ENCODE measurements at places on chromosomes 4 and X. TPM values are rescaled to one million over a fixed set of nuclear protein-coding genes. Genes with fewer than 3 reads are reported as not detected.

DNA sequence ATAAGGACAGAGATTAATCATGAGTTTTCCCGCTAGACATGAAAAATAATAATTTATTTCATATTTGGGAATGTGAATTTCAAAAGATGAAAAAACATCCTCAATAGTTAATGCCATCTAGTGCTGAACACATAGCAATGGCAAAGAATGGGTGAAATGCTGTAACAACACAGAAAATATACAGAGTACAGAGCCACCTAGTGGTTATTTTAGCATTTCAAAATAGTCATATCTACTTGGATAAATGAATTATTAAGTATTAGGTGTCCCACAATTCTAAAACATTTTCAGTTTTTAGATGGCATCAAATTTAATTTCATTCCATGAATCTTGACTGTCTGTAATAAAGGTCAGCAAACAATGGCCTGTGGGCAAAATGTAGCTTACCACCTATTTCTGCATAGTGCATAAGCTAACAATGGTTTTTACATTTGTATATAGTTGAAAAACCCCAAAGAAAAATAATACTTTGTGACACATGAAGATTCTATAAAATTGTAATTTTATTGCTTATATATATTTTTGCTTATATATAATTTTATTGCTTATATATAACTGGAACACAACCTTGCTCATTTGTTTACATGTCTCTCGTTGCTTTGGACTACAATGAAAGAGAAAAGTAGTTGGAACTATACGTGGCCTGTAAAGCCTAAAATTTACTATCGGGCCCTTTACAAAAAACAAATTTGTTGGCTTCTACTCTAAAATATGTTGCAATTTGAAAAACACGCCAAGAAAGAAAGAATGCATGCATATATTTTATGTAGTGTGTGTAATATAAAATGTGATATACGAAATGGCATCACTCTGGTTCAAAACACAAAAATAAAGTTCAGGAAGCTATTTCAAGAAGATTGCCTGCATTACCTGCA is 99.1 kb upstream of the FAM47C start:
- H3K4me3 ChIP-seq, result no peak overlapping the region
- no peak for DNase-seq
- peaks cover 5% of the 10 kb centered on the region for H3K36me3 ChIP-seq
- no peaks in the 10 kb centered on the region for H3K27me3 ChIP-seq
- H3K27ac ChIP-seq, result no peak overlapping the region

- H3K27me3 ChIP-seq, result no peaks in the 10 kb centered on the region
- no peak overlapping the region for H3K4me3 ChIP-seq
- no peak overlapping the region for H3K27ac ChIP-seq
- no peak for DNase-seq
- peaks cover 7% of the 10 kb centered on the region for H3K4me1 ChIP-seq
These were observed 30.8 kb downstream of the RTL5 start for GRCh38 chrX:72100824-72101351.

GABRQ gene
- 0.84 TPM for total RNA-seq

CFAP99 gene
- total RNA-seq, result not detected

GRCh38 chr4:103934178-103934789 is 214.5 kb upstream of the TACR3 start:
- H3K4me1 ChIP-seq, result peaks cover 8% of the 10 kb centered on the region
- peak; percentile 45 for DNase-seq
- H3K36me3 ChIP-seq, result no peaks in the 10 kb centered on the region
- H3K27me3 ChIP-seq, result no peaks in the 10 kb centered on the region

DNA sequence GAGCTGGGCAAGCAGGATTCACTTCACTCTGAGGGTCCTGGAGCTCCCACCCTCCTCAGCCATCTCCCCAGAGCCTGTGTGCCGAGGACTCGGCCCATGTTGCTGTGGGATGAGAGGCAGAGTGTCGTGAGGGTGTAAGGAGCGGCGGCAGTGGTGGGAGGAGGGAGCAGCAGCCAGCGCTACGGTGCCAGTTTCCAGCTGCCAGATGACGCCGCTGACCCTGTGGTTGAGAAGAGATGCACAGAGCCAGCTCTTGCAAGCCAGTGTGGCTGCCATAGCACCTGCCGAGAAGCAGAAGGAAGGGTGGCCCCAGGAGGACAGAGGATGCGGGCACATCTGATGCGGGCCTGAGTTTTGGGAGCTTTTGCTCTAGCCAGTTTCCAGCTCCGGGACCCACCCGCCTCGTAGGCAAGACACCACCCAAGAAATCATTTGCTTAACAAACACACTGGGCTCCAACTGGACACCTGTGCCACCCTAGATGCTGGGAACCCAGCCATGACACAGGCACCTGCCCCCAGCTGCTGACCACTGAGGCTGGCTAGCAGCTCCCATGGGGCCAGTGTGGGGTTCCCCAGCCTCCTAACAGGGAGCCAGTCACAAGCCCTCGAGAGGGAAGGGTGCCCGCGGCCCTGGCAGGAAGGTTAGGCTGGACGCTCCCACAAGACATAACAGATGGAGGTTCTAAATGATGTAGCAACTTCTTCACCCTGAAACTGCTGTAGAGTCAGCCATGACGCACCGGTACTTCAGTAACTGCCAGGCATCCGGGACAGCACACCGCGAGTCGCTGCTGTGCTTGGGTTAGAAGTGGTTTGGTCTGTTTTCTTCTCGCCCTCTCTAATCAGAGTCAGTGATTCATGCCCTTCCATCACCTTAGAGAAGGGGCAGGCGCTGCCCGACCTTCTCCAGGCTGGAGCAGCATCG is 8.9 kb downstream of the MSANTD1 start:
- H3K4me1 ChIP-seq, result no peaks in the 10 kb centered on the region
- no peak overlapping the region for H3K27ac ChIP-seq
- no peaks in the 10 kb centered on the region for H3K36me3 ChIP-seq

FDCSP gene
- total RNA-seq, result not detected

DNA sequence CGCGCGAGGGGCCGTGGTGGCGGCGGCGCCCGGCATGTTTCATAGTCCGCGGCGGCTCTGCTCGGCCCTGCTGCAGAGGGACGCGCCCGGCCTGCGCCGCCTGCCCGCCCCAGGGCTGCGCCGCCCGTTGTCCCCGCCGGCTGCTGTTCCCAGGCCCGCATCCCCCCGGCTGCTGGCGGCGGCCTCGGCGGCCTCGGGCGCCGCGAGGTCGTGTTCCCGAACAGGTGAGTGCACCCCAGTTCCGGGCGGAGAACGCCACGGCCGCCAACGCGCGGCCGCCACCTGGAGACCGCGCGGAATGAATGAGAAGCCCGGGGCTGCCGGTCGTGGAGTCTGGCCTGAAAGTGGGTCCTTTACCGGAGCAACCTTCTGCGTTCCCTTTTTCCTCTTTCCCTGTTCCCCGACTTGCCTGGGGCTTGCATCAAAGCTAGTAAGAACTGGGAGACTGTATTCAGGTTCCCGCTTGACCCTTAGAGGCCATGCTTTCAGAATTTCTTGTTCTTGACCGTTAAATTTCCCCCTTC is 429 bp downstream of the NOCT start:
- no peaks in the 10 kb centered on the region for H3K27me3 ChIP-seq
- DNase-seq, result no peak
- H3K36me3 ChIP-seq, result no peaks in the 10 kb centered on the region
- peak overlapping the region; percentile 98 for H3K4me3 ChIP-seq
- H3K4me1 ChIP-seq, result peaks cover 53% of the 10 kb centered on the region

DNA sequence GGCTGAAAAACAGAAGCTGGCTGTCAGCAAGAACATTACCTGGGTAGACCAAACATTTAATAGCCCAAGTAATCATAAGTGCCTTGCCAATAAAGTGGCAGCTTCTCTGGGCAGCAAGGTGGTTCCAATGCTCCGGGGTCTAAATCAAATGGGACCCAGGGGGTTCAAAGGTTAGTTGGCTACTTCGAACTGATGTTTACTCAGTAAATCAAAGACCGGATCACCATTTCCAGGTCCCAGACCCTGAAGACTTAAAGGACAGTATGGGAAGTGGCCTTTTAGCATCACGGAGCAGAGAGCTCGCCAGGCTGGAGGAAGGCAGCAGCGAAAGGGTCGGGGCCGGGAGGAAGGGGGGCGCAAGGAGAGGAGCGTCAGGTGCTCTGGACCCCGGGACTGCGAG is 1.0 kb downstream of the SH3KBP1 start:
- no peaks in the 10 kb centered on the region for H3K36me3 ChIP-seq
- H3K4me3 ChIP-seq, result peak overlapping the region; percentile 86
- peaks cover 9% of the 10 kb centered on the region for H3K4me1 ChIP-seq
- H3K27me3 ChIP-seq, result peaks cover 5% of the 10 kb centered on the region

CENPVL2 gene
- total RNA-seq, result 1.6 TPM

- no peak for DNase-seq
- H3K27ac ChIP-seq, result no peak overlapping the region
- no peaks in the 10 kb centered on the region for H3K27me3 ChIP-seq
- no peaks in the 10 kb centered on the region for H3K4me1 ChIP-seq
- H3K4me3 ChIP-seq, result no peak overlapping the region
These were observed 112.3 kb upstream of the BANK1 start for GRCh38 chr4:101678180-101678579.

SPOCK3 gene
- total RNA-seq, result 0.56 TPM

CT83 gene
- not detected for total RNA-seq

DNA sequence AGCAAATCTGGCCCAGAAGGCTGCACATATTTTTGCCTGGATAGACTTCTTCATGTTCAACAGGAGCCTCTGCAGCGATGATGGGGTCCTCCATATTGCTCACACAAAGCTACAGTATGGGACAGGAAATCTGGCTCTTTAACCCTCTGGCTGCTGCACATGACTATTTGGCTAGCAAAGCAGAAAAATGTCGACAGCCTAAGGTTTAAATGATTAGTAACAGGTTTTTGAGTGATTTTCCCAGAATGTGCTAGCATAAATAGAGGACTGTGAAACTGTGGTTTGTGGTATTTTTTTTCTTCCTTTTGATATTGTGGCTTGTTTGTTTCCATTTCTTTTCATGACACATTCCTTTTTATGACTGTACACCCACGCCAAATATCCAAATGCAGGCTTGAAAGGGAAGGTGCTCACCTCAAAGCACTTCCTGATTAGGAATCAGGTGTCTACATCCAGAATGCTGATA is 120.2 kb upstream of the GK2 start:
- DNase-seq, result no peak
- no peak overlapping the region for H3K4me3 ChIP-seq
- no peaks in the 10 kb centered on the region for H3K36me3 ChIP-seq
- no peaks in the 10 kb centered on the region for H3K4me1 ChIP-seq
- H3K27ac ChIP-seq, result no peak overlapping the region
- H3K27me3 ChIP-seq, result no peaks in the 10 kb centered on the region

DNA sequence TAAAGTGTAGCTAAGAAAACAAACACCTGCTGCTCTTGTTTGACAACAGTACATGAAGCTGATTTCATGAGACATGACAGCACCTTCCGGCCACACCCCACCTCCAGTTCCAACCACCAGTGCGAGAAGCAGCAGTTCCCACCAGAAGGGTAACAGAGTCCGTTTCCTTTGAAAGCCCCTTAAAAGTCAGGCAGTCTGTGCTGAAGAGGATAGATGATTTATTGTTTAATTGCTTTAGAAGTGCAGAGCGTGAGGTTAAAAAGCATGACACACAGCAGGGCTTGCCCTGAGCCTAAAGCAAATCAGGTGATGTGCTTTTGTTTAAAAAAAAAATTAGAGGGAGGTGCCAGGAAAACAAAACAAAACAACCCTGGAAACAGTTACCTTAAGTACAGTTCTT is 82.6 kb downstream of the HADH start:
- DNase-seq, result no peak
- H3K27me3 ChIP-seq, result no peaks in the 10 kb centered on the region
- H3K4me3 ChIP-seq, result no peak overlapping the region
- H3K27ac ChIP-seq, result no peak overlapping the region

- no peak overlapping the region for H3K4me3 ChIP-seq
- H3K4me1 ChIP-seq, result no peaks in the 10 kb centered on the region
- H3K27me3 ChIP-seq, result no peaks in the 10 kb centered on the region
- H3K27ac ChIP-seq, result no peak overlapping the region
- DNase-seq, result no peak
These were observed 13.5 kb downstream of the TEX13B start for GRCh38 chrX:107968623-107969022.

FAM47A gene
- not detected for total RNA-seq

AKAP14 gene
- total RNA-seq, result not detected

CT45A1 gene
- total RNA-seq, result not detected

GRCh38 chrX:154481911-154482601 is 3.0 kb upstream of the LAGE3 start:
- peak overlapping the region; percentile 19 for H3K27ac ChIP-seq
- peak overlapping the region; percentile 79 for H3K4me3 ChIP-seq
- DNase-seq, result no peak
- peaks cover 10% of the 10 kb centered on the region for H3K36me3 ChIP-seq
- no peaks in the 10 kb centered on the region for H3K4me1 ChIP-seq
- no peaks in the 10 kb centered on the region for H3K27me3 ChIP-seq

DNA sequence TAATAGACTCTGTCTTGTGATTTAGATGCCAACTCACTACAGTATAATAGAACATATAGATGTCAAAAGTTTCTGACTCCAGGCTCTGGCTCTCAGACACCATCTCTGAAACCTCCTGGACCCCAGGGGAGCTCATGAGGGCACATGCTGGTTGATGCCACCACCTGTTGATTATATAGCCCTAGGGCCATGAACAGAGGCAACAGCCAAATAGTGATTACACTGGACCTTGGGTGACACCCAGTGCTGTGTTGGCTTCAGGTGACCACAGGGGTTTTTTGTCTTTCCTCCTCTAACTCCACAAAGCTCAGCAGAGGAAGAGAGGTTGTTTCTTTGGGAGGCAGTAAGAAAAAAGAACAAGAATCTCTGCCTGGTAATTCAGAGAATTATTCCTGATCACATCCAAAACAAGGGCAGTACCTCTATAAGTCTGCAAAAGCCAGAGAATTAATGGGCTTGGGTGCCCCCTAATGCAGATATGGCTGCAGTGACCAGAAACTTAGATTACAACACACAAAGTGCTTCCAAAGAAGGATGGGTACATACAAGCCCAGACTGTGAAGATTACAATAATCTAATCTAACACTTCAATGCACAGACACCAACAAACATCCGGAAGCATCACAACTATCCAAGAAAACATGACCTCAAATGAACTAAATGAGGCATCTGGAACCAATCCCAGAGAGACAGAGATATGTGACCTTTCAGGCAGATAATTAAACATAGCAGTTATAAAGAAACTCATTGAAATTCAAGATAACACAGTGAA is 1920.6 kb downstream of the ARAP2 start:
- no peak for DNase-seq
- no peaks in the 10 kb centered on the region for H3K36me3 ChIP-seq

CLIC2 gene
- 2.2 TPM for total RNA-seq

OPN1MW2 gene
- total RNA-seq, result not detected

DNA sequence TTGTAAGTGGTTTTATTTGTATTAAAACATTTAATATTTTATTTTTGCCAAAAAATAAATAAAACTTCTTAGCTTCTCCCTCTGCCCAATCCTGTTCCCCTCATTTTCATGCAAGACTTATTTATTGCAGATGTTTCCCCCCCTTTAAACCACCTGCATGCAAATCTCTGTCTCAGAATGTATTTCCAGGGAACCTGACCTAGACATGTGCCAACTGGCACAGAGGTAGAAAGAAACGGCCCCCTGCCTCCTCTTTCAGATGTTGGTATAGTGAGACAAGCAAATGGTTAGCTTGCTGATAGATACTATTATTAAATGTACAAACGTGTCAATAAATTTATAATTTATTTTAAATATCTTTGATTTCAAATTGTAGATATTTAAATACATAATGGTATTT is 47.1 kb downstream of the KLF3 start:
- H3K36me3 ChIP-seq, result peaks cover 3% of the 10 kb centered on the region
- DNase-seq, result no peak
- no peaks in the 10 kb centered on the region for H3K27me3 ChIP-seq
- no peaks in the 10 kb centered on the region for H3K4me1 ChIP-seq
- no peak overlapping the region for H3K4me3 ChIP-seq

- H3K27me3 ChIP-seq, result no peaks in the 10 kb centered on the region
- no peak overlapping the region for H3K4me3 ChIP-seq
- H3K27ac ChIP-seq, result peak overlapping the region; percentile 76
- DNase-seq, result peak; percentile 28
These were observed 148.5 kb downstream of the FRAS1 start for GRCh38 chr4:78205591-78205990.

Measured in neural crest cell (in vitro differentiated cells).